NCI-H1092 treated with DMSO at 0.1 percent for 48 hours (cell line): ENCODE measurements at places on chromosomes 13 and 19.

GRCh38 chr13:47281991-47282390 is 385.1 kb upstream of the HTR2A start:
- no peak for DNase-seq

- no peak for DNase-seq
Observed at GRCh38 chr13:85819513-85819912, 20.3 kb upstream of the SLITRK6 start.

DNA sequence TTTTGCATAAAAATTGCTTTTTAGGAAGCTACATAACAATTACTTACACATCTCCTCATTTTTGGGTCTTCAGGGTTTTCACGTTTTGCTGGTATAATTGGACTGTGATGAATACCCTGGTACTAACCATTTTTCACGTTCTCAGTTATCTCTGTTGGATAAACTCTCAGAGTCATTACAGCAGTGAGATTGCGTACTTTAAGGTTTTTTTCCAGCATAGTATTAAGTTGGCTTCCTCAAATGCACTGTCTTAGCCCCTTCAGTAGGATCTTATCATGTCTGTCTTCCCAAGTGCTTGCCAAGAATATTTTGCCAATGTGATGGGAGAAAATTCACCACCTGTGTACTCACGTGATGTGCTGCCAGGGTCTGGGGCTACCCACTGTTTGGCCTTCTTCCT is 342.5 kb downstream of the TEX29 start:
- no peak for DNase-seq

GRCh38 chr19:36149673-36150406 is 2.4 kb downstream of the COX7A1 start:
- no peak for DNase-seq

- no peak for DNase-seq
Observed at GRCh38 chr19:32735936-32736335, 16.4 kb downstream of the TDRD12 start.

DNA sequence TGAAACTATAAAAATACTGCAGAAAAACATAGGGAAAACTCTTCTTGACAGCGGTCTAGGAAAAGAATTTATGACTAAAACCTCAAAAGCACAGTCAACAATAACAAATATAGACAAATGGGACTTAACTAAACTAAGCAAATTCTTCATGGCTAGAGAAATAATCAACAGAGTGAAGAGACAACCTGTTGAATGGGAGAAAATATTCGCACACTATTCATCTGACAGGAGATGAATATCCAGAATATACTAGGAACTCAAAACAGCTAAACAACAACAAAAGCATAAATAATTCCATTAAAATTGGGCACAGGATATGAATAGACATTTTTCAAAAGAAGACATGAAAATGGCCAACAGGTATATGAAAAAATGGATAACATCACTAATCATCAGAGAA is 303.6 kb upstream of the PRR20A start:
- no peak for DNase-seq

GRCh38 chr19:54302257-54302656 is 10.7 kb downstream of the LILRA5 start:
- DNase-seq: no peak

DNA sequence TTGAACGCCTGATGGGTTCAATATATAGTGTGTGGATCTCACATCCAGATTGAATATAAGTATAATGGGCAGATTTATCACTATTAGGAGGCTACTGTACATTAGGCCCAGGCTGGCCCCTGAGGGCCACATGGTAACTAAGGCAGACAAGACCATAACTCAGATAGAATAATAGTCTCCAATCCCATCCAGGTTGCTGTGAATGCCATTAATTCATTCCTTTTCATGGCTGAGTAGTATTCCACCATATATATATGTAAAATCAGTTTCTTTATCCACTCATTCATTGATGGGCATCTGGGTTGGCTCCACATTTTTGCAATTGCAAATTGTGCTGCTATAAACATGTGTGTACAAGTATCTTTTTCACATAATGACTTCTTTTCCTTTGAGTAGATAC is 8.1 kb upstream of the PMIS2 start:
- no peak for DNase-seq

DNA sequence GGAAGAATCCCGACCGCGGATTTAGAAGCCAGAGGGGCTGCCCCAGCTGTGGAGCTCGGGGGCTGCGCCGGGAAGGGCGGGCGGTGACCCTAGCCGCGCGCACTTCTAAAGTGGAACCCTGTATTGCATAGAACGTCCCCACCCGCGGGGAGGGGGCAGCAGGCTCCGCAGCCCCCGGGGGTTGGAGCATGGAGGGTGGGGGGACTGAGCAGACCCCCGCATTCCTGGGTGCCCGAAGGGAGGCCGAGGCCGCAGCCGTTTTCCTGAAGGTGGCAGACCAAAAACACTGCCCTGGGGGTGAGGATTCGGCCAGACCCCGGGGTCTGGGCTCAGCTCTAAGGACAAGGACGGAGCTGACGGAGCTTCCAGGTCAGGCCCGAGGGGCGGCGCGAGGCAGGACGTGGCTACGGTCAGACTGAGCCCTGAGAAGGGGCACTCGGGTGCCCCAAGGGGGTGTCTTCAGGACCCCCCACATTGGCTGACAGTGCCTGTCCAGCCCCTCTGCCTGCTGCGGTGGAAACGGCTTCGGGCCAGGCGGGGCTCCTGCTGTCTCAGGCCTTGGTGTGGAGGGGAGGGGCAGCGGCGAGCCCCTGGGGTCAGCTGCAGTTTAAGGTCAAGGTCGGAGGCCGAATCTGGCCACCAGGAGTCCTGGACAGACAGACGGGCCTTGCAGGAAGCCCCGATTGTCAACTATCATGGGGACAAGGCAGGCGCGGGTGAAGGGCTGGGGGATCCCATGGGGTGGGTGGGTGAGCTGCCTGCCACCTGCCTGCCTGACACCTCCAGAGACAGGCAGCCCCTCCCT is 12.6 kb downstream of the MKNK2 start:
- no peak for DNase-seq
